ENCODE measurements at places on chromosomes 16 and 17.

DNA sequence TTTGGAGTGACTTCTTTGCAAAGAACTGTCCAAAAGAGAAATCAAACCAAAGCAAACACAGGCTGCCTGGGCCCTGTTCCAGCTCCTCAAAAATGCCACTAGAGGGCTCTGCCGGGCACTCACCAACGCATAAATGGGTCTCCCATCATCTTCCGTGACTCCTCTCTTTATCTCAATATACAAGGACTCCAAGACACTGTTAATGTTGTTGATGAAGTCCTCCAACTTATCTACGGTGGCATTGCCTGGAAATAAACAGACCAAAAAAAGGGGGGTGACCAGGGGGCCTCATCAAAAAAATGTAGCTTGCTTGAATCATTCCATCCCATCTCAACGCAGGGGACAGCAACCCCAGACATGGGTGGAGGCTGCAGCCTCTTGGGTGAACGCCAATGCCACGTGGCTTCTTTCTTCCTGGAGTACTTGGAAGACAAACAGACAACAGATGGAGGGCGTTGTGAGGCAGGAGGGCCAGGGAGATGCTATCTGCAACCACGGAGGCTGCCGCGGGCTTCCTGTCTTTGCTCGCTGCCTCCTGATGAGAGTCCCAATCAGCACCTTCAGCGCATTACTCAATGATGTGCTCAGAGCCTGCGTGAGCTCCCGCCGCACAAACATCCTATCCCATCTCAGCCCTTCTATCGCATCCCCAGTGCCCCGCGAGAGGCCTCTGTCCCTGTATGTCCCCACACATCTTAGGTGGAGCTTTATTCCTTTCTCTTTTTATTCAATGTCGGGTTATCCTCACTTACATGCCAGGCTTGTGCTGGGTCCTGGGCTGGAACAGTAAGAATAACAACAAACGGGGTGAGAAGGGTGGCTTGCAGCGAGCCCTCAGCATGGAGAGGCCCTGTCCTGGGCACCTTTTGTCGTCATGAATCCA lies 32.0 kb downstream of the KDM8 start:
- peak; percentile 19 for DNase-seq

DNA sequence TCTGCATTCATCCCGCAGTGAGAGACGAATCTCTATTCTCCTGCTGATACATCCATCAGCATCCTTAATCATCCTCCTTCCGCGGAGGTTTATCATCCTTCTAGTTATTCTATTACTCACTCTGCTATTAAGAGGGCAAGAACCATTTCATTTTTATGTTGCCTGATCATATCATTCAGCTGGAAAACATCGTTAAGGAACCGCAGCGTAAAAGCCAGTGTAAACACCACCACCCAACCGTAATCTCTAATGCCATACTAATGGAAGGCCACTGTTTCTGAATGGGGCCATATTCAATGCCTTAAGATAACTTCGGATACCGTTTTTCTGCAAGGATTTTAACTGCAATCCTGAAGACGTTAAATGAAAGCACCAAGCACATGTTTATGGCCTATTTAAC lies 36.7 kb upstream of the ERCC4 start:
- no peak for DNase-seq

DNA sequence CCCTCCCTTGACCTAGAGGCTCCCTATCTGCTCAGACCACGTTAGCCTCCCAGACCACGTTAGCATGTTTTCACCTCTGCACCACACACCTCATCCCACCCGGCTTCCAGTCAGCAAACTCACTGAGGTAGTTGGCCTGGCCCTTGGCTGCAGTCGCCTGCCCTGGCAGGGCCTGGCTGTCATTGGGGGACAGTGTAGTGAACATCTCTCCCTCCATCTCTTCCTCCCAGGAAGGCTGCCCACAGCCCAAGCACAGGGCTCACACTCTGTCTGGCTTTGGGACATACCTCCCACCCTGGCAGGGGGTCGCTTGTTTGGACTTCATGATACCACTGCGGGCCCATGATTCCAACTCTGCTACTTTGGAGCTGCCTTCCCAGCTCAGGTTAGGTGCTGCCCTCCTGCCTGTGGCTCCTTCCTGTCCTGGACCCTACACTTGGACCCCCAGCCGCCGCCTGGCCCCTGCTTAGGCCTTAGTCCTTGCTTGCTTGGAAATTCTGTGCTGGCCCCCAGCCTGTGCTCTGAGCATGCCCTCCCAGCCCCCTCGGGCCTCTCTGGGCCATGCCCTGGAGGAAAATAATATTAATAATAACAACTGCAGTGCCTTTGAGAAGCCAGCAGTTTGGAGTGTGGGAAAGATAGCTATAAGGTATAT lies 167.7 kb downstream of the COPRS start:
- no peak for DNase-seq

DNA sequence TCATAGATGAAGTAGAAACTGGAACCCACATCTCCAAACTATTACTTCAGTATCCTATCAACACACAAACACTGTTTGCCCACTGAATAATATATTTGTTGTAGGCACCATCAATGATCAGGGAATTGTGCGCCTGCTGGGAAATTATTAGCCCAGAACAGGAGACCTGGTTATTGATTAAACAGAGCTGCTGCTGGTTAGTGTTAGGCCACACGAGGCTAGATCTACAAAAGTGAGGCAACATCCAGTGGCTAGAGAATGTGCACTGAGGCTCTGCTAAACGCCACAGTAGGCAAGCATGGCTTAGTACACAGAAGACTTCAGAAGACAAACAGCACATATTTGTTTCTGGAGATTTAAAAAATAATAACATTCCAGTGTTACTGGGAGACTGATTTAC lies 11.0 kb downstream of the ABHD15 start:
- DNase-seq, result no peak

DNA sequence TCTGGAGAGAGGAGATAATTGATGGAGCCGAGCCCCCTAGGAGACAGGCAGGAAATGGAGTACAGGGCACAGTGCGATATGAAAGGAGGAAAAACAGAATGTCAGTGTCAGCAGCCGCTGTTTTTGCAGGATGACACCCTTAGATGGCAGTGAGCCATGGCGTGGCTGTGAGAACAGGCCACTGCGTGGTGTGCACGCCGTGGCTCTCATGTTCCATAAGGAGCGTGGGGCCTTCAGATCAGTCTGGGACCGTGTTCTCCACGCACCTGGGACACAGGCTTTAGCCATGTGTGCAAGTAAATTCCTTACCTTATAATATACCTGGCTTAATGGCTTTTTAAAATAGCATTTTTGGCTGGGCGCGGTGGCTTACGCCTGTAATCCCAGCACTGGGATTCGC lies 198.0 kb downstream of the KATNIP start:
- no peak for DNase-seq

DNA sequence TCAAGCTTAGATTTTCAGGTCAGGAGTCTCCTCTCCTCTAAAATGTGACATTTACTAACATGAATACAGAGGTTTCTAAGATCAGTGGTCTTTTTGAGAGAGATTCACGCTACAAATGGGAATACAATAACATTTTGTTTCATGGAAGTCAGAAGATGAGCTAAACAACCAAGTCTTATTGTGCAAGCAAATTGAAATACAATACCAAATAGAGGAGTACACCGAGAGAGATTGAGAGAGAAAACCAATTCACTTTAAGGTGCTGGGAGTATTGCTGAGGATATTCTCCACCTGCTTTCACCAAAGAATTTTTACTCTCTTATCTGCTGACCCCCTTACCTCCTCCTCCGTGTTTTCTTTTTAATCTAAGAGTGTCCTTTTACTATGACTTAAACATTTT lies 11.5 kb downstream of the VEZF1 start:
- DNase-seq, result no peak

DNA sequence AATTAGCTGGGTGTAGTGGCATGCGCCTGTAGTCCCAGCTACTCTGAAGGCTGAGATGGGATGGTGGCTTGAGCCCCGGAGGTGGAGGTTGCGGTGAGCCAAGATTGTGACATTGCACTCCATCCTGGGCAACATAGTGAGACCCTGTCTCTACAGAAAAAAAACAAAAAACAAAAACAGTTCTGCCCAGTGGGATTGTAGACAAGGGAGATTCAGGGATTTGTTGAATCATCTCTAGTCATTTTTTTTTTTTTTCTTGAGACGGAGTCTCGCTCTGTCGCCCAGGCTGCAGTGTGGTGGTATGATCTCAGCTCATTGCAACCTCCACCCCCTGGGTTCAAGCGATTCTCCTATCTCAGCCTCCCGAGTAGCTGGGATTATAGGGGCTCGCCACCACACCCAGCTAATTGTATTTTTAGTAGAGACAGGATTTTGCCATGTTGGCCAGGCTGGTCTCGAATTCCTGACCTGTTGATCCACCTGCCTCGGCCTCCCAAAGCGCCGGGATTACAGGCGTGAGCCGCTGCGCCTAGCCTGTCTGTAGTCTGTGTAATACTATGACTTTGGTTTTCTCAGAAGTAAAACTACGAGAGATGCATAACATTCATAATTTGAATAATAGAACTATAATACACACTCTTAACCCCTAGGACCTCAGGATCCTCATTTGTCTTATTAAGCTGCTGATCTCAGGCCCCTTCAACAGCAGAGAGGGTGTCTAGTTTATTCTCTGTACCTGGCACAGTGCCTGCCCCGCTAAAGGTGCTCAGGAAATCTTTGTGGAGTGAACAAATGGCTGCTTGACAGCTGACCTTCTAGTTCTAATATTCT lies 1.4 kb downstream of the TEN1 start:
- DNase-seq, result no peak

DNA sequence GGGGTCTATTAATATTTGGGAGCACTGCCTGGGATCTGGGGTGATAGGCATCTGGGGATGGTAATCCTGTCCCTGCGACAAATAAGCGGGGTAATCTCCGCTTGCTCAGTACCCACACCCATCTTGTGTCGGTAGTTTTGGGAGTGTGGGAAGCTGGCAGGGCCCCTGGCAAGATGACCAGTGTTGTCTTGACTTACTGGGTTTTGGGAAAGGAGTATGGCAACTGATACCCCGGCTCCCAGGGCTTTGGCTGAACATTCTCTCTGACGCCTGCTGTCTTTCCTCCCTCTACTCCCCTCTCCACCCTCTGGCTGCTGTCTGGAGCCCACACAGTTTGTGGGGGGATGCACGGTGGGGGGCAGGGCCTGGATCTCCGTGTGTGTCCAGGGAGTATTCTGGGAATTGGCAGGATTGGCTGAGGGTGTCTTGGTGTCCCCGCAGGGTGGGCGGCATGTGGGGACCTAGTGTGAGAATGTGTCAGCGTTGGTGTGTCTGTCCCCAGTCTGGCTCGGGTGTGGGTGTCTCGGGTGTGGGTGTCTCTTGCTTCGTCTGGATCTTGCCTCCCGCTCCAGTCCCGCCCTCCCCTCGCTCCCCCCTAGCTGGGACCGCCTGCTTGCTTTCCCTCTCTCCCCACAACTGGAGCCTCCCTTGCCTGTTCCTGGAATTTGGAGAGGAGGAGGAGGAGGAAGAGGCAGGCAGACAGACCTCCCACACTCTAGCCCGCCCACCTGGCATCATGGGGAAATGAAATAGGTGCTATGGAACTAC lies 12.0 kb downstream of the RARA start:
- no peak for DNase-seq

DNA sequence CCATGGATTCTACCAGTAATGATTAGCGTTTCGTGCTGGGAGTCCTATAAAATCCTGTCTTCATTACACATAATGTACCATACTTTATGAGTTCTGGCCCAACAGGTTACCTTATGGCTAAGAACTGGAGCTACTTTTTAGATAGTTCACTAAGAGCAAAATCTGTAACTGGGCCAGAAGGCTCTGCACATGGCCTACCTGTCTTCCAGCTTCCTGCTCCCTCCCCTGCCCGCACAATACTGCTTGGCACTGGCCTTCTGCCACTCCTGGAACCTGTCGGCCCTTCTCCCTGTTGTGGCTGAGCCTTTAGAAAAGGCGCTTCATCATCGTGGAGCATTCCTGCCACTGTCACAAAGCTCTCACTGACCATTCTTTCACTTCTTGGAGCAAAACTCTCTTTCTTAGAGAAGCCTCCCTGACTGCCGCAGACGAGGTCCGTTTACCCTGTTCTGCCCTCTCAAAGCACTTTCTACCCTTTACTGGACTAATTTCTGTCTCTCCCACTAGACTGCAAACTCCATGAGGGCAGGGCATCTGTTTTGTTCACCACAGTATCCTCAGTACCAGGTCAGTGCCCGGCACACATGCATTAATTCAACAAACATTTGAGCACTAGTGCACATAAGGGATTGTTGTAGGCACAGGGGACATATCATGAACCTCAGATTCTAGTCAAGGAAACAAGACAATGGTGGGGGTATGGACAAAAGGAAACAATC lies 116.5 kb downstream of the PARN start:
- no peak for DNase-seq

DNA sequence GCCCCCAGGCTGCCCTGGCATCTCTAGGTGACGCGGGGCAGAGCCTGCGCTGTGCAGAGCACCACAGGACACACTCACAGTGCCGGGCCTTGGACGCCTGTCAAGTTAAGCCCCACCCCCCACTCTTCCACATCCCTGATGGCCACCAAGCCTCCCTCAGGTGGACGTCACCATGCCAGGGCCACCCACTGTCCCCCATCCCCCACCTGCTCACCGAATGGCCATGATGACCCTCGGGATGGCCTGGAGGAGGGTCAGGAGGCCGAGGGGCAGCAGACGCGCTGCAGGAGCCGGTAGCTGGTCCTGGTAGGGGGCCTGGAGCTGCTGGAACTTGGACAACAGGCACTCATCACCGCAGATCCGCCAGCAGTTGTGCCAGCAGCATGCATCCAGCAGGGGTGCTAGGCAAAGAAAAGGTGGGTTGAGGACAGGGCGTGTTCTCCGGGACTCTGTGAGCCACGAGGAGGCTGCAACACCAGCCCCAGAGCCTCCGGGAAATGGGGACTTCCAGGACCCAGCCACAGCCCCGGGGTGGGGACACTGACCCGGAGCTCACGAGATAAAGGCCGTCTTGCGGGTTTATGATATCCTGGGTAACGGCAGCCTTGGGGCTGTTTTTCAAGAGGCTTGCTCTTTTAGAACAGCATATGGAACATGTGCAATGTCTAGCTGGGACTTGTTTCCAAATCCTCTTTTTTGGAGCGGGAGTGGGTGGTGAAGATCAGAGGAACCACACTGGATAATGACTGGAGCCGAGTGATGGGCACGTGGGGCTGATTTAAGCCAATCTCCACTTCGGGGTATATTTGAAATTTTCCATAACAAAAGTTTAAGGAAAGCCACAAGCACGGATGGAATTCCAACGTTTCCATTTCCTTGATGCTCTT lies 11.4 kb downstream of the C16orf95 start:
- no peak for DNase-seq

DNA sequence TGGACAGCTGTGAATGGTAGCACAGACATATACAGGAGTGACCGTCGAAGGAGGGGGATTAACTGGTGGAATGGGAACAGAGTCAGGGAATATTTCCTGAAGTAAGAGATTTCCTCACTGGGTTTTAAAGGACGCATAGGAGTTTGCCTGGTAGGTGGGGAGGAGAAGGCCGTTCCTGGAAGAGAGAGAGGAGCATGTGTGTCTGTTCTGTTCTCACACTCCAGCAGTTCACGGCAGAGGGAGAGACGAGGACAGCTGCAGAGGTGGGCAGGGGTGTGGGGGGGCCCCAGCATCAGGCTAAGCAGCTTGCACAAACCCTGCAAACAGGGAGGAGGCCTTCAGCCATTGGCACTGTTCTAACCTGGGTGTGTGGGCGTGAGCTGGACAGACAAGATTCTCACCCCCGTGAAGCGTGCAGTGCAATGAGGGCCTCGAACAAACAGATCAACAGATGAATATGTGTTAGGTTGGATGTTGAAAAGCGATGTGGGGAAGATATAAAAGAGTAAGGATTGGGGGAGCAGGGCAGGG lies 85.3 kb upstream of the GSE1 start:
- no peak for DNase-seq

GRCh38 chr17:47840001-47840741 lies 902 bp downstream of the SCRN2 start:
- no peak for DNase-seq

Measured in esophagus squamous epithelium (tissue), 5 donors.